ENCODE measurements at places on chromosomes 7 and 10. TPM values are rescaled to one million over a fixed set of nuclear protein-coding genes. Genes with fewer than 3 reads are reported as not detected.

Gene CCL24
- not detected for total RNA-seq

Gene ITGB8
- 16.2 TPM for total RNA-seq

Gene ADAMTS14
- 0.27 TPM for total RNA-seq

Gene GDI2
- total RNA-seq, result 236 TPM

Gene LOXL4
- 19.1 TPM for total RNA-seq

DNA sequence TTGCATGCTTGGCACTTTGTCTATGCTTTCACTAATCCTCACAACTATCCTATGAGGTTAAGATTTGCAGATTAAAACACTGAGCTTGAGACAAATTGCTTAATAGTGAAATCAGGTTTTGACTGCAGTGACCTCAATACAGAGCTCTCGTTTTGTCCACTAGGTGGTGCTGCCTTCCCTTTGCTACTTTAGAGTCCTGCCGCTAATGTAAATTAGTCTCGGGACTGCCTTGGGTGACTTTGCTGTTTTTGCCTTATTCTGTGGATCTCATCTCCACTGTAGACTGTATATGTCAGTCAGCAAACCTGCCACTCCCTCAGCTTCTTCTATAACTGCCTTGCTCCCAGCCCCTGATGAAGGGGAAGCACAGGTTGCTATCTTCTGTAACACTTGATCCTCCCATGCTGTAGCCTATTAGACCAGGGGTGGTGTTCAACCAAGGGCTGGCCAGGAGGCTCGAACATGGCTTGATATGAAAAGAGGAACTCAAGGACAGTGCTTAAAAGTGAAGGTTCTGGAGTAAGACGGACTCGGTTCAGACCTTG is 26.0 kb downstream of the ASB4 start:
- peak; percentile 85 for ATAC-seq

DNA sequence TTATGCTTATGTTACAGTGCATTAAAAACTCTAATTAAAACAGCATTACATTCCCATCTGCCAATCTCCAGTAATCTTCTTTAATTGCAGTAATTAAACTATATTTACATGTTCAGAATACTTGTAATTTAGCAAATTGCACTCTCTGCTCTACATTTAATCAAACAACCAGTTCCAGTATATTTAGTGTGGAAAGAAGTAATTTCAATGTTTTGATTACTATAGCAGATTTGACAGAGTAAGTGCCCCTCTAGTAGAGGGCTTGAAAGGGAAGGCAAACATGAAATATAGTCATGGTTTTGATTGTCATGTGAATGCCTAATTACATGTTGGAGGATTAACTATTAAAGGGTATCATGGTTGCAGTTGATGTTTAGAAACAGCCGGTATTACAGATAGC is 739.7 kb downstream of the AUTS2 start:
- no peak for ATAC-seq

DNA sequence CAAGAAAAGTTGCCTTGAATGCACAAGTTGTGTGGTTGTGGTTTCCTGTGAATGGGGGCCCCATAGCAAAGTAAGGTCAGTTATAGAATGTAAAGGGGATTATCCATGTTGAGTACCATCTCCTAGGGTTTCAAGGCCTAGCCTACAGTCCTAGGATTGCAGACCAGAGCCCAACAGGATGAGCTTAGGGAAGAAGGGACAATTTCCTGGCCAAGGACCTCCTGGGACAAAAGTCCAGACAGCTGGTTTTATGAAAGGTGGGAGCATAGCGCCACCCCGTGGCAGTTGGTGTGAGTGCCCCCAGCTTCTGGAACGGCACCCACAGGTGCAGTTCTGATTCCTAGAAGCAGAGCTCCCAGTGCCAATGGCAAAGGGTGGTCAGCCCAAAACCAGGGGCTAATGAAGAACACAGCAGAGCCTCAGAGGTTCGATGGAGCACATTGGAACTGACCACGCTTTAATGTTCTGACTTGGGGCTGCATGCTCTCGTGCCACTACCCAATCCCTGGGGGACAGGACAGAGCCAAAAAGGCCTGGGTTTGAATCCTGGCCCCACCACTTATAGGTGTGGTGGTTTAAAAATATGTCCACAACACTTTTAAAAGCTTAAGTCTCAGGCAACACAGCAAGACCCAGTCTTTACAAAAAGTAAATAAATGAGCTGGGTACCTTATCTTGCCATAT is 25.8 kb upstream of the TMEM120A start:
- ATAC-seq, result peak; percentile 39

DNA sequence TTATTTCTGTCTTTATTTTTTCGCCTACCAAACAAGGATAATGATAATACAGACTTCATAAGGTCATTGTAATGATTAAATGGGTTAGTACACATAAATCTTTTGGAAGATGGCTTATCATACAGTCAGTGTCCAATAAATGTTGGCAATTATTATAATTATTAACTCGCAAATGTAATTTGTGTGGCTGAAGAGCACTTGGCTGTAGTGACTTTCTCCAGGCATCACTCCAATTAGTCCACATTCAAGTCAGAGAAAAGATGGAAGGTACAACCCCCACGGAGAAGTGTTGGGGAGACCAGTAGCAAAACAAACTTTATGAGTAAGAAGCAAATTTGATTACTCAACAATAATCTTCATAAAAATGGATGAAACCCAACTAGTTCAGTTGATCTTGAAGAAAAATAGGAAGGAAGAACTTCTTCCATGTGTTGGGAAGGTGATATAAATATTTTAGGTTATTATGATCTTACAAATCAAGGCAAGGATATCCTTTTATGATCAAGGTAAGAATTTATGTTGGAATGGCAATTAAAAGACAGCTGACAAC is 5.1 kb downstream of the AOAH start:
- no peak for ATAC-seq

GRCh38 chr7:90892213-90892612 is 296.1 kb downstream of the CDK14 start:
- no peak for ATAC-seq

DNA sequence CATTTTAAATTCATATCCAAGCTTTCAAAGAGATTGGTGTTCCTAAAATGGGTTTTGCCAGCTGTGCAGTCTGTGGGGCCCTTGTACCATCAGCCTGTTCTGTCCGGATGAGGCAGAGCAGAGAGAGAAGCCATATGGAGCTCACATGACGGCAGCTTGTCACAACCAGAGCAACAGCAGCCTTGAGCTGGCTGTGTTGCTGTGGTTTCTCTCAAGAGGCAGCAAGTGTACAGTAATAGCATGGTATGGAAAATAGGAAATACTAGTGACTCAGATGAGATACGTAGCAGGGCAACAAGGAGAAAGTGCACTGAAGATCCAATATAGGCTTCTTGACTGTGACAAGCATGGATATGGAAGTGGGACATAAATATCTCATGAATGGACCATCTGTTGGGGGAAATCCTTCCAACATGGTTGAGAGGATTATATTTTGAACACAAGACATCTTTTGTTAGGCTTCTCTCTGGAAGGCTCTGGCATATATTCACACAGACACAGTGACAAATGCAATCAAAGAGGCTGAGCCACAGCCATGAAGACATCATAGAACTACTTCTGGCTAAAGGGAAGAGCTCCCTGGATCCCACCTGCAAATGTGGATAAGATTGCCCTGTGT is 251.0 kb upstream of the TAC1 start:
- ATAC-seq, result no peak

DNA sequence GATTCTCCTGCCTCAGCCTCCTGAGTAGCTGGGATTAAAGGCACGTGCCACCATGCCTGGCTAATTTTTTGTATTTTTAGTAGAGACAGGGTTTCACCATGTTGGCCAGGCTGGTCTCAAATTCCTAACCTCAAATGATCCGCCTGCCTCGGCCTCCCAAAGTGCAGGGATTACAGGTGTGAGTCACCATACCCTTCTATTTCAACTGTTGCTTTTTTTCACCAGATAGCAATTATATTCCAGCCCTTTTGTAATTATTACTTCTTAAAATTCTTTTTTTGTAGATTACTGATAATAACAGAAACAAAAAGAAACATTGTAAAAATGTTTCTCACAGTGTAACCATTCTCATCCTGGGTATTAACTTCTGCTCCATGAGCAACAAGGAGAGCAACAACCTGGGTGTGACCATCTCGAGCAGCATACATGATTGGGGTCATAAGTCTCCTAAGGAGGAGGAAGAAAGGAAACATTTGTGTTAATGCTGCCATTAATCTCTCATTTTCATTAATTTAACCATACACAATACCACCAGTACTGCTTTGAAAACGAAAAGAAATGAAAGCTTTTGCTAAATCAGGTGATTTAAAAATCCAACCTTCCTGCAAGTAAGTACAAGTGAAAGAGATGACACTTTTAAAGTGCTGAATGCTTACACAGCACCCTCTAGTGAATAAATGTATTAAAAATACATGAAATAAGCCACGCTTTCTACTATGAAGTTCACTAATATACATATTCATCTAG is 41.8 kb downstream of the ASZ1 start:
- ATAC-seq, result no peak

DNA sequence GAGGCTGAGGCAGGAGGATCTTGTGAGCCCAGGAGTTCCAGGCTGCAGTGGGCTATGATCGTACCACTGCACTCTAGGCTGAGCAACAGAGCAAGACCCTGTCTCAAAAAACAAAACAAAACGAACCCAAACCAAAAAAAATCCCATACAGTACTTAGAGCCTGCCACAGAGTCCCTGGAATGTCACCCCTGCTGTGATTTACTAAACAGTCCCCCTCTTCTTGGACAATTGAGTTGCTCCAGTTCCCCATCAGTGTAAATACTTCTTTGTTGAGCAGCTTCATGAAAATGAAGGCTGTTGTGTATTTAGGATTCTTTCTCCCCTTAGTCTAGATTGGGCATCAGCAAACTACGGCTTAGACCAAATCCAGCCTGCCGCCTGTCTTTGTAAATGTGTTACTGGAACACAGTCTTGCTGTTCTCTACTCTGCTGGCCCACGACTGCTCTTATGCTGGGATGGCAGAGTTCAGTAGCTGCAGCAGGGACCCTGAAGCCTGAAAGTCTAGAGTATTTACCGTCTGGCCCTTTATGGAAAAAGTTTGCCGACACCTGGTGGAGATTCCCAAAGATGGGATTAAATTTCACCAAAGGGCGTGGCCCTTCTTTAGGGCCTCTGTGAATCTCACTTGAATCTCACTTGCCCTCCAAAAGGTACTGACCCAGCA is 57.8 kb downstream of the PALD1 start:
- ATAC-seq, result no peak

GRCh38 chr10:106139915-106140314 is 1024.6 kb downstream of the SORCS1 start:
- ATAC-seq, result no peak

- no peak for ATAC-seq
Observed at GRCh38 chr10:105206616-105207015, 565.5 kb downstream of the SORCS3 start.

- ATAC-seq, result no peak
Observed at GRCh38 chr10:81724431-81724830, 150.6 kb upstream of the NRG3 start.

GRCh38 chr7:9752033-9752432 is 1221.6 kb upstream of the PHF14 start:
- no peak for ATAC-seq

Data from gastroesophageal sphincter (tissue), 4 donors.